ENCODE measurements at places on chromosomes 11 and 22.

DNA sequence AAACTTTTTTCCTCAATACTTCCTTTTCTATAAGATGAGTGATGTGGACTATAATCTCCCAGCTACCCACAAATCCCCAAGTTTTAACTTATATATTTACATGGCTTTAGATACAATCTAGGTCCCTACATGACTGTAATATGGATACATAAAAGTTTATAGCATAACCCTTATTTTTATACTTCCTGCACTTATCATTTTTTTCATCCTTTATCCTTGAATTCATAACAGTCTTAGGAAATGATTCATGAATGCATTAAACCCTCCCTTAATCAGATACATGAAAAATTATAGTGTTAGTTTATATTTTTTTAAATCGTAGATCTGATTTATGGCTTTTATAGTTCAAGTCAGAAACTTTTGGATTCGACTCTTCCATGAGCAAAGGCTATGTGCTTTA lies 195.8 kb downstream of the MAML2 start:
- no peak for DNase-seq

- DNase-seq, result no peak
These were observed 15.8 kb upstream of the TCF20 start for GRCh38 chr22:42286205-42286604.

DNA sequence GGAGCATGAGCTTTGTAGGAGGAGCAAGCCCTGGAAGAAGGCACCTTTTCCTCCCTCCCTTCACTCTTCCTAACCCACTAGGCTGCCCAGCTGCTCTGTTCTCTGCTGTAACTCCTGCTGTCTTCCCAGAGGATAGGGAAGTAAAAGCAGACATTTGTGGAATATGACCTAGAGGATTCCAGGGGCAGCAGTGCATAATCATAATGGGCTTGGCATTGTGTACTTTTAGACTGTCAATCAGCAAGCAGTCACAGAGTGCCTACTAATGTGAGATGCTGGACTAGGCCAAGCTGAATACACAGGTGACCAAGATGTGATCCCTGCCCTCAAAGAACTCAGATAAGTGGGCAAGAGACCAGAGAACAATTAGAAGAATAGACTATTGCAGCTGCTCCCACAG lies 133.0 kb downstream of the NAV2 start:
- DNase-seq, result no peak

DNA sequence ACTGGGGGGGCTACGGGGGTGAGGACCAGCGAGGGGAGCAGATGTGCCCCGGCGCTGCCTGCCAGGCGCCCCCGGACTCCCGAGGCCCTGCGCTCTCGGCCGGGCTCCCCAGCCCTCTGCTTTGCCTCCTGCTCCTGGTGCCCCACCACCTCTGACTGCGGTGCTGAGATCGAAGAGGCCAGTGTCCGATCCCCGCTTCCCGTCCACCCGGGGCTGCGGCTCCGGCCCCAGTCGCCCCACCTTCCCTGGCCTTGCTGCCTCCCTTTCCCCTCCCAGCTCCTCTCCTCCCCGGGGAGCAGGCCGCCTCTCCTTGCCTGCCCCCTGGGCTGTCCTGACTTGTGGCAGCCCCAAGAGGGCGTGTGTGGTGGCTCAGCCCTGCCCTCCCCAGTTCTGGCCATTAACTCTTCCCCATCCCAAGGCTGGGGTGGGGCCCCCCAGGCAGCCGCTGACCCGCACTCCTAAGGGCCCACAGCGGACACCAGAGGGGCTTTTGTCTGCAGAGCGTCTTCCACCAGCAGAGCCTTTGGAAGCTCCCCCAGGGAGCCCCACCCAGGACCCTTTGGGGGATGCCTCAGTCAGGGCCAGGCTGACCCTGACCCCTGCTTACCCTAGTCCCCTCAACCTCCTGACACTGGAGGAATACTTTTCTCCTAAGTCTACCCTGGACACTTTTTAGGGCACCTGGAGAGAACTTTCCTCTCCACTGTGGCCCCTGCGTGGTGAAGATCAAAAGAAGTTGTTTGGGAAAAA lies 16.6 kb downstream of the RTN4RL2 start:
- DNase-seq, result no peak

DNA sequence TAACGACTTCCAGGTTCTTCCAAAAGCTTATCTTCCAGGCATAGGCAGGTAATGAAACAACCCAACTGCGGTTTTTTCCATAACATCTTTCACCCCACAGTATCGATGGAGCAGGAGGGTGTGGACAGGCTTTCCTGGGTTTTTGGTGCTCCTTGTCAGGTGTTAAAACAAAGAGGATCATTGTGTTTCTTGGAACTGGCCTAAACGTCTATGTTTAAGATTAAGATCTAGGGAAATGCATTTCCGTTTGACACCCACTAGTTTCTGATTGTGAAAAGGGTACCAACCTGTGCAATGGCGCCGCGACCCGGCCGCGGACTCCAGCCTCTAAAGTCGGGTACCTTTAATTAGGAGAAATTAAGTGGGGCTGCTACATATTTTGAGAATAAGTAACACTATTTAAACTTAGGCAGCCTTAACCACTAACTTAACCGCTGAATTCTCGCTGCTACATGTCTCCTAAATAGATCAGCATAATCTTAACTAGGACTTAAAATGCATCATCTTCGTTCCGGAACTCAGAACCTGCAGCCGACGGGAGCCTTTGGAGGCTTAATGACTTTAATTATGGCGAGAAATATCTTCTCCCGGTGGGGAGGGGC lies 31.5 kb downstream of the C22orf31 start:
- DNase-seq, result no peak

GRCh38 chr11:133746663-133747306 lies 98.5 kb downstream of the SPATA19 start:
- DNase-seq, result no peak

GRCh38 chr11:9344061-9344680 lies 29.8 kb upstream of the TMEM41B start:
- DNase-seq, result no peak

DNA sequence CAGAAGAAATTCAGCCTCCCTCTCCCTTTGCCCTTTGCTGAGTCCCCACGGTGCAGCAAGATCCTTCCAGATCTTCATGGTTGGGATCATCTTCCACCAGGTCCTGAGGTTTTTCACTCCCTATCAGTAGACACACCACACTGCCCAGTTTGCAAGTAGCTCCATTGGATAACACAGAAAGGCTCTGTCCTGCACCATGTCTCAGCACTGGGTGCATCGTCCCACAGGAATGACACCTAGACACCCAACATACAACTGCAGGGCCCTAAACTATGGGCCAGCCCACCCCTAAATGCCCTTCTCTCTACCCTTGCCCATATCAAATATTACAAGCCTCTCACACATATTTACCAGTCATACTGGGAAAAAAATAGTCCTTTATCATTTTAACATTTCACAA lies 9.4 kb downstream of the KLHL22 start:
- no peak for DNase-seq

DNA sequence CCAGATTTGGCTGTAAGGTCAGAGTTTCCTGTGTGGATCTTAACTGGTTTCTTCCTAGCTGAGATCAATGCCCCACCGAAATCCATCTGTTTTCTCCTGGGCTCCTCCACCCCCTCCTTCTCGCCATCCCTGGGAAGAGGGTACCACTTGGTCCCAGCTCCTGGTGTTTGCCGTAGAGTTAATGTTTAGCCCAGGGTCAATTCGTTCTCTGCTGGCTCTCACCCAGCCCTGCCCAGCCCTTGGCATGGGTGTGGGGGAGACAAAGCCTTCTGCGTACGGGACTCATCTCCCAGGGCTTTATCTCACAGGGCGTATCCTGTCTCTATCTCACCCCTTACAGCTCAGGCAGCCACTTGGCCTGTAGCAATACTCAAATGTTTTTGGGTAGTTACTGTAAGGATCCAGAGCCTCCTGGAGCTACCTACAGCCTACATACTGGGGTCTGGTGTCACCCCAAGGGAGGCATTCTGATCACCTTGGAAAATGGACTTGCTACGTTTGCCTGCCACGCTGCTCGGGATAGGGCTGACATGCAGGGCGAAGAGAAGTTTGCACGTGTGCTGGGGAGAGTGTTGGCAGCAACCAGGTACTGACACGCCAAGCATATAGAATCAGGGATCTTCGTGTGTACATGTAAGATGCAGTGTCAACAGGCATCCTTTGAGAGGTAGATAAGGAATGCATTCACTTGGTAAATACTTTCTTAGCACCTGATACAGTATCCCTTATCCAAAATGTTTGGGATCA lies 66.1 kb downstream of the SCN3B start:
- no peak for DNase-seq

- no peak for DNase-seq
These were observed 21.6 kb downstream of the DBX1 start for GRCh38 chr11:20138707-20139106.

DNA sequence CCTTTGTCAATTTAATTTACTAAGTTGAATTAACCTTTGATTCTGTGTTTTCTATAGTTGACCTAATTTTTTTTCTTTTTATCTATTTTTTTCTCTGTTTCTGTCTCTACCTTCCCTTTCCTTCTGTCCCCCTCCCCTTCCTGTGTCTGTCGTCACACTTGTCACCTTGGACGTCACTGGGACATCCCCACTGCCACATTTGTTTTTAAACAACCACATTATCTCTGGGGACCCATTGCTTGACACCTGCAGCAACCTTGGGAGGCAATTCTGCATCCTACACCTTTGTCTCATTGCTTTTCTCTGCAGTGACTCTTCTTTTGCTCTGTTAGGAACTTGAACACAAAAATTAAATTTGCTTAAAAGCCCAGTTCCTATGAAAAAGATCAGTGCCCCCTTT lies 51.8 kb upstream of the TTC12 start:
- no peak for DNase-seq

DNA sequence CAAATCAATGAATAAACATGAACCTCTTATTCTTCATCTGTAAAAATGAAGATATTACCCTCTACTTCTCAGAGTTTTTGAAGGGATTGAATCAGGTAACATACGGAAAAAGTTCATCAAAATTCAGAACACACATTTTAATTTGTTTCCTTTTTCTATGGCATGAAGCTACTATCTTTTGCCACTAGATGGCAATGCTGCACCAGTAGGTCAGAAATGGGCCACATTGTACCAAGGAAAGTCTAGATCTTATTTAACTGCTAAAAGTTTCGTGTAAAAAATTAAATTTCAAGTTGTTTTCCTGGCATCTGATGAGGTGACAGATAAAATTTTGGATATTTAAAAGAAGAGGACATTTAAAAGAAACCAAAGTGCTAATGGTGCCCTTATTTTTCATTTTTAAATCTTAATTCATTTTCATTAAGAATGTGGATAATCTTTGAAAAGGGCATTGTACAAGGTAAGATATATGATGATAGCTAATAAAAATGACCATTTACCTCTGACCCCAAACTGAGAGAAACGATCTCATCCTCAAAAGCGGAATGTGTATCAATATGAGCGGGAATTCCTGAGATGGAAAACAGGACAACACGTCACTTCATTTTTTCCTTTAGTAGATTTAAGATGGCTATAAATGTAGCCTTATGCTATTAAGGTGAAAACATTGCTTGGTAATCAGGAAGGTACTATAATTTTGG lies 16.1 kb downstream of the ALKBH8 start:
- DNase-seq, result no peak
